ENCODE measurements at places on chromosomes 16 and 17.

DNA sequence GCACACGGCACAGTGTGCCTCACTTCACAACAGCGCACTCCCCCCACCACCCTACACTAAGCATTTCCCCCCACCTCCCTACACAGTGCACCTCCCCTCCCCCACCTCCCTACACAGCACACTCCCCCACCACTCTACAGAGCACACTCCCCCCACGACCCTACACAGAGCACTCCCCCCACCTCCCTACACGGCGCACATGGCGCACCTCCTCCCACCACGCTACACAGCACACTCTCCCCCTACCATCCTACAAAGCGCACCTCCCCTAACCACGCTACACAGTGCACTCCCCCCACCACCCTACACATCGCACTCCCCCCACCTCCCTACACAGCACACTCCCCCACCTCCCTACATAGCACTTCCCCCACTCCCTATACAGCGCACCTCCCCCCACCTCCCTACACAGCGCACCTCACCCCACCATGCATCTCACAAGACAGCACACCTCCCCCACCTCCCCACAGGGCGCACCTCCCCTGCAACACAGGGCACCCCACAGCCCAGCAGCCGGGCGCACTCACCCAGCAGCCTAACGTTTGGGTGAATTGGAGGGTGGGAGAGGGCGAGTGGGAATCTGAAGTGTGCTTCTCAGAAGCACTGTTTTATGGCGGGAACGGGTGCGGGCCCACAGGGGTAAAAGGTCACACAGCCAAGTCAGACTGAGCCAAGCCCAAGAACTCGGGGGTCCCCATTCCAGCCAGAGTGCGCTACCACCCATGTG lies 10.3 kb downstream of the KNOP1 start:
- DNase-seq: no peak

DNA sequence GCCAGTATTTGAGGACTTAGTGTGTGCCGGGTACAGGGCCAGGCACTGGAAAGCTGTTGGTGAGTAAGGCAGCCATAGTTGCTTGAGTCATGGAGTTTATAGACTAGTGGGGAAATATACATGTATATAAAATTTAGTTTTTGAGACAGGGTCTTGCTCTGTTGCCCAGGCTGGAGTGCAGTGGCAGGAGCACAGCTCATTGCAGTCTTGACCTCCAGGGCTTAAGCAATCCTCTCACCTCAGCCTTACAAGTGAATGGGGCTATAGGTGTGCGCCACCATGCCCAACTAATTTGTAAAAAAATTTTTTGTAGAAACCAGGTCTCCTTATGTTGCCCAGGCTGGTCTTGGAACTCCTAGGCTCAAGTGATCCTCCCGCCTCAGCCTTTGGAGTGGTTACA lies 2.4 kb downstream of the PDP2 start:
- DNase-seq: no peak

GRCh38 chr16:55508271-55508921 lies 476 bp upstream of the LPCAT2 start:
- no peak for DNase-seq

- no peak for DNase-seq
Observed at GRCh38 chr17:44687756-44688155, 1.8 kb downstream of the CCDC43 start.

Data from lung microvascular endothelial cell (primary cell).